ENCODE measurements at places on chromosomes 13 and 19.

DNA sequence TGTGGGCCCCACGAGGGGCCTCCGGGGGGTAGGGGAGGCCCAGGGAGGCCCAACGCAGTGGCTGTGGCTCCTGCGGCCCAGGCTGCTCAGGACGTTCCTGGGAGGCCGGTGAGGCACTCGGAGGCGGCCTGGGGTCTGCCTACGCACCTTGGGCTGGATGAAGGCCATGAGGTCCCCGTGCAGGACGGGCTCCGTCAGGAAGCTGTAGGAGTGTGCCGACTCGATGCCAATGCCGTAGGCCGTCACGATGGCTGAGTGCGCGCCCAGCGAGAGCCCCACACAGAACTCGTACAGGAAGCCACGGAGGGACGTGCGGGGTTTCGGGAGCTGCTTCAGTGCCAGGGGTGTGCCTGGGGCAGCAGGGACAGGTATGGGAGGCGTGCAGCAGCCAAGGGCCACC is 5.9 kb downstream of the SBK2 start:
- no peak for DNase-seq
- no peak overlapping the region for H3K4me3 ChIP-seq
- H3K27me3 ChIP-seq, result no peaks in the 10 kb centered on the region
- no peak overlapping the region for H3K27ac ChIP-seq
- H3K4me1 ChIP-seq, result peaks cover 5% of the 10 kb centered on the region
- H3K36me3 ChIP-seq, result no peaks in the 10 kb centered on the region

GRCh38 chr19:12788682-12789097 is 2.6 kb upstream of the JUNB start:
- H3K36me3 ChIP-seq, result no peaks in the 10 kb centered on the region
- H3K27ac ChIP-seq, result peak overlapping the region; percentile 15
- peak; percentile 73 for DNase-seq

DNA sequence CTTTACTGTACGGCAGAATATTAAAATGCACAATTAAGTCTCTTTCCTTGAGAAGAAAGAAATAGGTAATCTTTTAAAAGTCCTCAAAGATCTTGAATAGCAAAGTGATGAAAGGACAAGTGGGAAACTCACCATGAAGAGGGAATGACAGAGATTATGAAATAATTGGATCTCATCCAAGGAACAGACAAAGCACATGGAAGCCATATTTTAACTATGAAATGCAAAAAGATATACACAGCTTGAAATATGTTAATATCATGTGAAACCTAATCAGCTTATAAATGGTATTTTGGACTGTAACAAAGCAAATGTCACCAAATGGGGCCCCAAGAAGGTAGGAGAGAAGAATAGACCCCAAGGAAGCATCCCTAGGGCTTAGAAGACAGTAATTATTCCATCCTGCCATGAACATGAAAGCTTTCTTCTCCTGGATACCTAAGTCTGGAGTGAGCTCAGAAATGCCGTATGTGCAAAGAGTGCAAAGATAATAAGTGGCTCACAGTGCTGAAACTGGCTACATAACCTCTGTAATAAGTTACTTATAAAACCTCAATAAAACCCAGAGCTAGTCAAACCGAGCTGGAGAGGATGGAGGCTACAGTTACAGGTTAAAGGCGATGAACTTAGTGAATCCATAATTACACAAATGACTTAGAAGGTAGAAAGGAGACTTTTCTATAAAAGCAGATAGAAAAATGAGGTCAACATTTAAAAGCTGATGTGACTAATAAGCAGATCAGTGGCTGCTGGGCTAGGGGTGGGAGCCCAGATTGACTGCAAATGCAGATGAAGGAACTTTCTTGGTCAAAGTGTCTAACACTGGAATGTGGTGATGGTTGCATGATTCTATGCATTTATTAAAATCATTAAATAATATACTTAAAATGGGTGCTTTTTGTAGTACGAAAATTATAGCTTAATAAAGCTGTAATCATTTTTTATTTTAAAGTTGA is 34.4 kb downstream of the DCLK1 start:
- no peaks in the 10 kb centered on the region for H3K27me3 ChIP-seq
- no peak overlapping the region for H3K4me3 ChIP-seq
- H3K4me1 ChIP-seq, result no peaks in the 10 kb centered on the region
- no peaks in the 10 kb centered on the region for H3K36me3 ChIP-seq

DNA sequence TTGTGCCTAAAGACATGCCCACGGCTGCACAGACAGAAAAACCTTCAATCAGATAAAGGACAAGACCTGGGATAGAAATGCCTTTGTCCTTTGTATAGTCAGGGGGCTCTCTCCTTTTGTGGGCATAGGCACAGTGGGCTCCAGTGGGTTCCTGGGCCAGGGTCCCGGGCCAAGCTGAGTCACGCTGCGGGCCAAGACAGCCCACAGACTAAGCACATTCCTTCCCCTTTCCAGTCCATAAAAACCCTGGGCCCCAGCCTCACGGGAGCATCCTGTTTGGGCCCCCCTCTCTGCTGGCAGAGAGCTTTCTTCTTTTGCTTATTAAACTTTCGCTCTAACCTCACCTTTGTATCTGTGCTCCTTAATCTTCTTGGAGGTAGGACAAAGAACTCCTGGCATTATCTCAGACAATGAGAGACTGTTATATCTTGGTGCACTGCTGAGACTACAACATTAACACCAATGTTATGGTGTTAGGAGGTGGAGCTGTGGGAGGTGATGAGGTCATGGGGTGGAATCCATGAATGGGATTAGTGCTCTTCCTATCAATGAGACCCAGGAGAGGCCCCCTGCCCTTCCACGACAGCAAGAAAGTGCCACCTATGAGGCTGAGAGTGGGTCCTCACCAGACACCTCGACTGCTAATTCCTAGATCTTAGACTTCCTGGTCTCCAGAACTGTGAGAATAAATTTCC is 20.8 kb upstream of the FBXL3 start:
- H3K4me3 ChIP-seq, result no peak overlapping the region
- no peaks in the 10 kb centered on the region for H3K36me3 ChIP-seq
- peak overlapping the region; percentile 64 for H3K27ac ChIP-seq
- peak; percentile 92 for DNase-seq

DNA sequence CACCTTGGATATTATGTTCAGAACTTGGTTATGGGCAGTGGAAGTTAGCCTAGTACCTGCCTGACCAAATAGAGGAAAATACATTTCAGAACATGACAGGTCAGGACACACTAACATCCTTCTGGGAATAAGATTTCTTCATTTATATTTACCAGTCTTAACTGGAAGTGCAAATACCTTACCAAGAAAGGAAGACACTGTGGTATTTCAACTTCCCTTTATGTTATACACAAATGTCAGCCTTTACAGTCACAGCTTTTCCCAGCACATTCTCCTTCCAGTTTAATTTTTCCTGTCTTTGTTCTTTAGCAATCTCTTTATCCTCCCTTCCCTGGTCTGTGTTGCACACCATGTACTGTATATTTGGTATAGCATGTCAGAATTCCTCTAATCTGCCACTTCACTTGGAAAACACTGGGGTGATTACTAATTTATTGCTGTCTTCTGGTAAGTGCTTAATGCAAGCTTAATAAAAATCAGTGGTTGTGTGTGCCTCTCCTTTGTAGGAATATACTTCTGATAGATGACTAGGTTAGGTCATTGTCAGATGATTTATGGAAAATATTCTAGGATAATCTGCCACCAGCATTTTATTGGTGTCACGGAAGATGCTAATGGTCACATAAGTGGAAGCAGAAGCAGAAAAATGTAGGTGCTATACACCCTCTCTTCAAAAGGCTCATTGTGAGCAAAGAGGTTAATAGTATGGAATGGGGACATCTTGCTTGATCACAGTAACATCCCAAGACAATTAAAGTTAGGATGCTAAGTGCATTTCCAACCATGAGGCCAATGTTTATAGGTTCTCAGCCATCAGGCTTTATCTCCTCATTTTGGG is 124.3 kb upstream of the STARD13 start:
- H3K36me3 ChIP-seq, result no peaks in the 10 kb centered on the region
- DNase-seq, result no peak
- no peaks in the 10 kb centered on the region for H3K4me1 ChIP-seq

DNA sequence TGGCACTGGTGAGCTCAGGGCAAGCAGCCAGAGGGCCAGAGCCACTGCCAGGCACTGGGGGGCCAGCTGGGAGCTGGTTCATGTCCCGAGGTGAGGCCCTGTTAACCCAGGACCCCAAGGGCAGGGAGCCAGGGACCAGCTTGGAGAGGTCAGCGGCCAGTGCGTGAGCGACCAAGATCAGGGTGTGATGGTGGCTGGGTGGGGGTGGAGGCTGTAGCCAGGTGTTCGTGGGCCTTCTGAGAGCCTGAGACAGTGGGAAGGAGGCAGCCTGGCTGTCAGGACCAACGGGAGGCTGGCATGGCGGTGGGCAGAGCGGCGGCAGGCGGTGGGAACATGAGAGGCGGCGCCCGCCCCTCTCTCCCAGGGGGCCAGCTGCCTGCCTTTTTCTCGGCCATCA is 8.1 kb upstream of the KPTN start:
- H3K4me1 ChIP-seq, result no peaks in the 10 kb centered on the region
- no peak for DNase-seq
- H3K27me3 ChIP-seq, result no peaks in the 10 kb centered on the region

GRCh38 chr13:83907196-83907989 is 25.1 kb upstream of the SLITRK1 start:
- H3K27ac ChIP-seq, result no peak overlapping the region
- DNase-seq, result no peak
- H3K4me1 ChIP-seq, result no peaks in the 10 kb centered on the region
- H3K36me3 ChIP-seq, result no peaks in the 10 kb centered on the region

- H3K36me3 ChIP-seq, result no peaks in the 10 kb centered on the region
- no peak overlapping the region for H3K4me3 ChIP-seq
- H3K4me1 ChIP-seq, result peaks cover 12% of the 10 kb centered on the region
- DNase-seq, result no peak
- H3K27me3 ChIP-seq, result no peaks in the 10 kb centered on the region
Observed at GRCh38 chr13:46166224-46166584, 15.8 kb downstream of the LCP1 start.

DNA sequence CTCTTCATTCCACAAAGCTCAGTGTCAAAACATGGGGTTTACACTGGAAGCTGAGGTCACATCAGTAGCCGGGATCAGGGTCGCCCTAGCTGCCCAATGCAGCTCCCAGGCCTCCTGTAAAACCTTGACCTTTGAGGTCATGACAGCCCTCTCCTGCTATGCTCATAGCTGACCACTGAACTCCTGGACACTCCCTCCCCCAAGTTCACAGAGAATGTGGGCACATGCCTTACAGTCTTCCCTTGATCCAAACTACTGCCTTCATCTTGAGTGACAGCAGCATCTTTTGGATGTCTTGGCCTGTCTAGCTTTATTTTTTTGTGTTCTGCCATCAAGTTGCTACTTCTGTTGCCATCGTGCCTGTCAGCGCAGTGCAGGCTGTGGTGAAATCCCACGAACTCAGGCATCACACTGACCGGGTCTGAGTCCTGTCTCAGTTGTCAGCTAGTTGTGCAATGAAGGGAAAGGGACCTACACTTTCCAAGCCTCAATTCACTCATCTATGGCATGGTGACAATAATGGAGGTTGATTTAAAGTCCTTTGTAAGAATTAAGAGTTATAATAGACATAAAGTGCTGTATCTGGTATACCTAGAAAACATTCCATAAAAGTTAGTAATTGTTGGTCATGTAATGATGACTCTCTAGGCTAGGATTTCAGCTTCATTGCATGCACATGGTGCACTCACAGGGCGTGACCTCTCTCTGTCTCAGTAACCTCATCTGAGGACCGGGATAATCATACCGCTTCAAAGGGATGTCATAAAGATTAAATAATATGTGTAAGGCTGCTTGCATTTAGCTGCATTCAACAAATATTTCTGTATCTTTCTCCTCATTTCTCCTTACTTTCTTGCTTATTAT is 16.4 kb upstream of the ALOX5AP start:
- H3K36me3 ChIP-seq, result no peaks in the 10 kb centered on the region
- H3K27me3 ChIP-seq, result no peaks in the 10 kb centered on the region
- no peaks in the 10 kb centered on the region for H3K4me1 ChIP-seq
- DNase-seq, result no peak
- H3K27ac ChIP-seq, result no peak overlapping the region

DNA sequence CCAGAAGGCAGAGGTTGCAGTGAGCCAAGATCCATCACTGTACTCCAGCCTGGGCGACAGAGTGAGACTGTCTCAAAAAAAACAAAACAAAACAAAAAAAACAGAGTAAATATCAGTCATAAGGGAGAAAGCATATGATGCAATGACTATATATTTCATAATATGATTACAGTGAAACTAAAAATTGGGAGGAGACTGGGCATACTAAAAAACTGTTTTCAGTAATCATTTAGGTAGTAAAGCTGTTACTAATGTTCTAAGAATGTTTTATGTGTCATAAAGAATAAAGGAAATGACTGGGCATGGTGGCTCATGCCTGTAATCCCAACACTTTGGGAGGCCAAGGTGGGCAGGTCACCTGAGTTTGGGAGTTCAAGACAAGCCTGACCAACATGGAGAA is 15.9 kb downstream of the ZNF573 start:
- no peak overlapping the region for H3K4me3 ChIP-seq
- no peak for DNase-seq
- no peaks in the 10 kb centered on the region for H3K27me3 ChIP-seq
- no peak overlapping the region for H3K27ac ChIP-seq
- no peaks in the 10 kb centered on the region for H3K36me3 ChIP-seq

DNA sequence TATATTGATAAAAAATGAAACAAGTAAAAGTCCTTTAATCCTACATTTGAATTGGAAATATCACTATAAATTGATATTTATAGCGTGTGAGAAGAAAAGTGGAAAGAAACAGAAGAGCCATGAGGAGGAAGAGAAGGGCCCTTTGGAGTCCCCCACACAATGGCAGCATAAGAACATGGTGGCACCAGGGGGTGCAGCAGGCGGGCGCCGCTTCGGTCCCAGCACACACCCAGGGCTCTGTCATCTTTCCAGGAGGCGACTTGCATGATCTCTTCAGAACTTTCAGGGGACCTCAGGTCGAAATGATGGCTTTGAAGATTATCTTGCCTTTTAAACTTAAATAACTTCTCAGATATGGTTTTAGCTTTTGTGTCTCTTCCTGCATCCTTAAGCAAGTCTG is 91.8 kb downstream of the TUBGCP3 start:
- peaks cover 10% of the 10 kb centered on the region for H3K36me3 ChIP-seq
- DNase-seq, result no peak
- H3K4me1 ChIP-seq, result no peaks in the 10 kb centered on the region
- no peak overlapping the region for H3K27ac ChIP-seq
- no peaks in the 10 kb centered on the region for H3K27me3 ChIP-seq
- no peak overlapping the region for H3K4me3 ChIP-seq

DNA sequence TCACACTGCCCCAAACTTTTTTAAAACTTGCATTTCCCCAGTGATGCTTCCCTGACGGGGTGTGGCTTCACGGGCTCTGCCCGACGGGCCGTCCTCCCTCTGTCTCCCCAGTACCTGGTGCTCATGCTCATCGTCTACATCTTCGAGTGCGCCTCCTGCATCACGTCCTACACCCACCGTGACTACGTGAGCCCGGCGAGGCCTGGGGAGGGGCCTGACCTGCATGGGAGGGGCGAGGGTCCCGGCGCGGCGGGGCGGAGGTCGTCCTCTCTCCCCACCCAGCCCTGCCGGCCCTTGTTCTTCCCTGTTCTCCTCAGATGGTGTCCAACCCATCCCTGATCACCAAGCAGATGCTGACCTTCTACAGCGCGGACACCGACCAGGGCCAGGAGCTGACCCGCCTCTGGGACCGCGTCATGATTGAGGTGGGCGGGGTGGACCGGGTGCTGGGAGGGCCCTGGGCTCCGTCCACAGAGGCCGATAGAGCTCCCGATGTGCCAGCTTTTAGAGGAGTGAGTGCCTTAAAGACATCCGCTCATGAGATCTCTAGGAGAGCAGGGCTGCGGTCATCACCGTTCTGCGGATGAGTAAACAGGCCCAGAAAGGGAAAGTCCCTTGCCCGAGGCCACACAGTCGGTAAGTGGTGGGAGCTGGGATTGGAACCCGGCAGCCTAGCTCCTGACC is 6.9 kb downstream of the UPK1A start:
- no peaks in the 10 kb centered on the region for H3K27me3 ChIP-seq
- H3K4me3 ChIP-seq, result peak overlapping the region; percentile 31
- no peak overlapping the region for H3K27ac ChIP-seq
- no peaks in the 10 kb centered on the region for H3K36me3 ChIP-seq
- H3K4me1 ChIP-seq, result no peaks in the 10 kb centered on the region
- peak; percentile 65 for DNase-seq
